ENCODE measurements at places on chromosomes 2 and 18. TPM values are rescaled to one million over a fixed set of nuclear protein-coding genes. Genes with fewer than 3 reads are reported as not detected.

ID2 gene
- 297 TPM for polyA plus RNA-seq

DSG4 gene
- 0.03 TPM for polyA plus RNA-seq

SPC25 gene
- polyA plus RNA-seq, result 25.1 TPM

ADAM23 gene
- 5.8 TPM for polyA plus RNA-seq

EIPR1 gene
- 24.4 TPM for polyA plus RNA-seq

HOXD8 gene
- 217 TPM for polyA plus RNA-seq

DNAH7 gene
- 7.5 TPM for polyA plus RNA-seq

TSPYL6 gene
- 0.06 TPM for polyA plus RNA-seq

IL1R1 gene
- polyA plus RNA-seq, result 37.1 TPM

MOCOS gene
- 1.2 TPM for polyA plus RNA-seq

ST8SIA5 gene
- polyA plus RNA-seq, result 1.2 TPM

HIBCH gene
- 72.2 TPM for polyA plus RNA-seq

IL36B gene
- not detected for polyA plus RNA-seq

NEU4 gene
- polyA plus RNA-seq, result 1.8 TPM

ABCG5 gene
- 0.31 TPM for polyA plus RNA-seq

ALPG gene
- not detected for polyA plus RNA-seq

ST8SIA3 gene
- polyA plus RNA-seq, result not detected

SERPINB3 gene
- 0.17 TPM for polyA plus RNA-seq

TUBA4B gene
- 0.49 TPM for polyA plus RNA-seq

UXS1 gene
- polyA plus RNA-seq, result 75.0 TPM

SKOR2 gene
- polyA plus RNA-seq, result not detected

SERPINB4 gene
- not detected for polyA plus RNA-seq

ACKR3 gene
- polyA plus RNA-seq, result 62.5 TPM

SLC14A1 gene
- polyA plus RNA-seq, result 3.5 TPM

IL18R1 gene
- 2.1 TPM for polyA plus RNA-seq

ZNF512 gene
- 89.1 TPM for polyA plus RNA-seq

UGT1A1 gene
- 0.13 TPM for polyA plus RNA-seq

CRYGC gene
- not detected for polyA plus RNA-seq

CAVIN2 gene
- polyA plus RNA-seq, result 46.6 TPM

G6PC2 gene
- polyA plus RNA-seq, result 0.10 TPM

GREB1 gene
- polyA plus RNA-seq, result 11.0 TPM

ADRA2B gene
- 3.8 TPM for polyA plus RNA-seq

SMAD2 gene
- polyA plus RNA-seq, result 105 TPM

KLHL14 gene
- polyA plus RNA-seq, result 28.1 TPM

All from right renal cortex interstitium (tissue), 3 donors.